ENCODE measurements at places on chromosomes 7 and 10. TPM values are rescaled to one million over a fixed set of nuclear protein-coding genes. Genes with fewer than 3 reads are reported as not detected.

OR2A7 gene
- not detected for total RNA-seq

TRIM50 gene
- not detected for total RNA-seq

ZNF735 gene
- total RNA-seq, result not detected

INHBA gene
- total RNA-seq, result 0.08 TPM

SAP25 gene
- total RNA-seq, result 0.30 TPM

TFAM gene
- 60.0 TPM for total RNA-seq

CTAGE8 gene
- total RNA-seq, result not detected

SLC26A5 gene
- total RNA-seq, result not detected

ADARB2 gene
- 0.10 TPM for total RNA-seq

FFAR4 gene
- not detected for total RNA-seq

- no peaks in the 10 kb centered on the region for H3K27me3 ChIP-seq
- H3K4me1 ChIP-seq, result no peaks in the 10 kb centered on the region
- no peaks in the 10 kb centered on the region for H3K36me3 ChIP-seq
Measured at GRCh38 chr7:118312966-118313365, 88.5 kb downstream of the ANKRD7 start.

- no peaks in the 10 kb centered on the region for H3K27me3 ChIP-seq
- no peak overlapping the region for H3K27ac ChIP-seq
- H3K4me1 ChIP-seq, result no peaks in the 10 kb centered on the region
- no peak for DNase-seq
Measured at GRCh38 chr10:116995648-116996047, 9.3 kb downstream of the SHTN1 start.

GRCh38 chr7:31002256-31002655 is 38.5 kb downstream of the GHRHR start:
- no peaks in the 10 kb centered on the region for H3K4me1 ChIP-seq
- no peaks in the 10 kb centered on the region for H3K36me3 ChIP-seq
- no peak overlapping the region for H3K27ac ChIP-seq
- no peak for DNase-seq
- H3K27me3 ChIP-seq, result peaks cover 7% of the 10 kb centered on the region
- H3K4me3 ChIP-seq, result no peak overlapping the region

DNA sequence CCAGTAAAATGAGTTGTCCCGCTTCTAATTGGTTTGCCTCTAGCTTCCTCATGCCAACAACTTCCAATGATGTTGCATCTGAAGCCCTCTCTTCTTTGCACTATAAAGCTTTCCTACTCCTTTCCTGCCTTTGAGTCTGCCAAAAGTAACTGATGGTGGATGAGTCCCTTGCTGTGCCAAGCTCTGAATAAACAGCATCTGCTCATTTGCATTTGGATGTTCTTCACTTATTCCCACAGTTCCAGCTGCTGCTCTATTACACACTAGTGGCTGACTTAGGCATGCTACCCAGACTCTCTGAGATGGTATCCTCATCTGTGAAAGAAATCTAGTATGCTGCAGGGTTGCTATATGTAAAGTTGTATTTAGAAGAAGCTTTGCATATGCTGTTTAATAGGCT is 24.9 kb downstream of the SFR1 start:
- H3K27me3 ChIP-seq, result peaks cover 9% of the 10 kb centered on the region
- H3K4me1 ChIP-seq, result no peaks in the 10 kb centered on the region
- H3K4me3 ChIP-seq, result no peak overlapping the region
- no peak for DNase-seq
- H3K36me3 ChIP-seq, result no peaks in the 10 kb centered on the region

GRCh38 chr10:89392974-89393373 is 551 bp downstream of the IFIT1 start:
- H3K4me1 ChIP-seq, result peaks cover 5% of the 10 kb centered on the region
- no peak for DNase-seq
- H3K27me3 ChIP-seq, result no peaks in the 10 kb centered on the region

GRCh38 chr7:20132585-20132984 is 84.6 kb downstream of the MACC1 start:
- H3K4me1 ChIP-seq, result peaks cover 14% of the 10 kb centered on the region
- H3K4me3 ChIP-seq, result no peak overlapping the region
- peak; percentile 36 for DNase-seq
- no peak overlapping the region for H3K27ac ChIP-seq
- H3K27me3 ChIP-seq, result no peaks in the 10 kb centered on the region

DNA sequence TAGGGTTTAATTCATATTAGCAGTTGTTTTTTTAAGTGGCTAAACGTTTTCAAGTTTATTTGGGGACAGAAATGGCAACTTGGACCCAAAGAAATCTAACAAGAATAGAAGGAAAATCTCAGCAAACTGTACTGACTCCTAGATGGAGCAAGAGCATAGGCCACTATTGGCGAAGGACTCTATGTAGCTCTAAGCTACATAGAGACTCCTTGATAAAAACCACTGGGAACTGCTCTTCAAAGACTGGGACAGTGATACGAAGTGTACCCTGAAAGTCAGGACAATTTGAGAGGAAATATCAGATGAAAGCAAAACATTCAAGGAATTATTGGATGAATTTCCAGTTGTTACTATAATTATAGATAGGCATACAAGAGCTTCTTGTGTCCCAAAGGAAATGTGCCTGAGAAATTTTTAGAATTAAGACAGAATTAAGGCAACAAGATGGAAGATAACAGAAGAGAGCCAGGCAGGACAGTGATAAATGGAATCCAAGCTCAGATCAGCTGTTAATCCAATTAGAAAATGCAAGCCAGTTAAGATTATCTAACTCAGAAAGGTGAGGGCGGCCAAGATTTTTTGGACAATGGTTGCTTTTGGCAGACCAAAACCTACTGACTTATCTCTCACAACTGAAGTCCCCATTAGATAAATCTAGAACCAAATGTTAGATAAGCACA is 103.7 kb upstream of the IFRD1 start:
- H3K4me3 ChIP-seq, result no peak overlapping the region
- DNase-seq, result no peak
- H3K27ac ChIP-seq, result no peak overlapping the region

DNA sequence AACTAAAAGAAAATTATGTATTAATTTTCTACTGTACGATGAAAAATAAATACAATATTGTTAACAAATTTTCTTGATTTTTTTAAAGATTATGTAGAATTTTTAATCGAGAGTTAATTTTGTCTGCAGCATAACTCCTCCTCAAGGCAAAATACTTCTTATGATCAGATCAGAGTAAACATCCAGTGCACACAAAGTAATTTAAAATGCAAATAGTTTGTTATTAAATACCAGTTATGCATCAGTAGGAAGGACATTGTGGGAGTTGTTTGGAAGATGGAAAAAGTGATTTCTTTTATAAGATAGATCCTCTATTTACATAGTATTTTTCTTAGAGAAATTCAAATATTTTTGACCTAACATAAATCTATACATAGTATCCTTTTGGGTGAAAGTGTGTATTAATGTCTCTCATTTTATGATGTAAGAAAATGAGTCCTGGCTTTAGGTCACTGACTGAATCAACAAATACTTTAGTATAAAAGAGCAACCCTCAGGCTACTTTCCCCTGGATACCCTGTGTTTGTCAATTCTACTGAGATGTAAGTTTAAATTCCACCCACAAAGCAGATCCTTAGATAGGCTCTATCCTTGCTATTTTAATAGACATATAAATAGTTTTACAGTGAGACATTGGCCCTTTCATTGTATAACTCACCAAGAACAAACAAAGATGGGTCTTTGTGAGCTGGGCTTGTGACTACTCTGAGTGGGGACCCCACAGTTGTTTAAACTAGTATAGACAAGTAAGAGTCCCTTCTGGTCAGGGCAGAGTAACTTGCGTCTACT is 1133.7 kb downstream of the GATA3 start:
- H3K27ac ChIP-seq, result no peak overlapping the region
- H3K4me1 ChIP-seq, result no peaks in the 10 kb centered on the region
- H3K4me3 ChIP-seq, result no peak overlapping the region
- no peaks in the 10 kb centered on the region for H3K27me3 ChIP-seq
- DNase-seq, result no peak
- H3K36me3 ChIP-seq, result no peaks in the 10 kb centered on the region

DNA sequence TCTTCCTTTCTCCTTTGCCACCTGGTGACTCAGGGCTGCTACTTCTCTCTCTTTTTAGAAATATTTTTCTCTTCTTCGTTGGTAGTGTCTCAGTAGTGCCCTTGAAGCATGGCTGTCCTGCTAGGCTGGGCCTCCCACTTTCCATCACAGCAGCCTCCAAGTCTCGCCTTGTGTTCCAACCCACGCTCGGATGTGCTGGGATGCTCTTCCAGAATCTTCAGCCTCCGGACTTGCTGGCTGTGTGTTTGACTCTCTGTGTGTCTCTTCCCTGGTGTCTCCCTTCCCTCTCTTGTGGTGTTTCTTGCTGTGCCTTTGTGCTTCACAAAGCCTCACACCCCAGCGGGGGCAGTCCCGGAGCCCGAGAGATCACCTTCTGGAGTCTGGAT is 100.5 kb downstream of the INPP5A start:
- H3K4me3 ChIP-seq, result no peak overlapping the region
- H3K36me3 ChIP-seq, result no peaks in the 10 kb centered on the region
- H3K27ac ChIP-seq, result no peak overlapping the region
- no peaks in the 10 kb centered on the region for H3K27me3 ChIP-seq
- DNase-seq, result no peak
- H3K4me1 ChIP-seq, result no peaks in the 10 kb centered on the region

- no peak overlapping the region for H3K27ac ChIP-seq
- no peak overlapping the region for H3K4me3 ChIP-seq
- H3K4me1 ChIP-seq, result no peaks in the 10 kb centered on the region
- no peaks in the 10 kb centered on the region for H3K36me3 ChIP-seq
Measured at GRCh38 chr7:148447221-148447849, 143.2 kb upstream of the C7orf33 start.

DNA sequence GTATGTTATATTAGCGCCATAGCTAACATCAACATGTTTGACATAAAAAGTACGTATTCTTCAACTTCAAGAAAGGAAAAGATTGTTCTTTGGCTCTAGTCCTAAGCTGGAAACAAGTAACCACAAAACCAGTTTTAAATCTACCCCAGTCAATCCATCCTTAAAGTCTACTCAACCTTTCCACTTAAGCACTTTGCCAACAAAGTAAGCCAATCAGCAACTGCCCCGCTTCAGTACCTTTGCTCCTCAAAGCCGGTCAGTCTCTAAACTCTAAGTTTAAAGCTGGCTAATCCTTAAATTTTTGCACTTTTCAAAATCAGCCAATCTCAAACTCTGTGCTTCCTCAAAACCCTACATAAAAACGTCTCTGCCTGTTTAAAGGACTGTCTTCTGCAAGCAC is 8.1 kb downstream of the ZNF438 start:
- no peaks in the 10 kb centered on the region for H3K4me1 ChIP-seq
- no peak overlapping the region for H3K27ac ChIP-seq
- no peaks in the 10 kb centered on the region for H3K36me3 ChIP-seq
- H3K27me3 ChIP-seq, result no peaks in the 10 kb centered on the region
- no peak overlapping the region for H3K4me3 ChIP-seq

DNA sequence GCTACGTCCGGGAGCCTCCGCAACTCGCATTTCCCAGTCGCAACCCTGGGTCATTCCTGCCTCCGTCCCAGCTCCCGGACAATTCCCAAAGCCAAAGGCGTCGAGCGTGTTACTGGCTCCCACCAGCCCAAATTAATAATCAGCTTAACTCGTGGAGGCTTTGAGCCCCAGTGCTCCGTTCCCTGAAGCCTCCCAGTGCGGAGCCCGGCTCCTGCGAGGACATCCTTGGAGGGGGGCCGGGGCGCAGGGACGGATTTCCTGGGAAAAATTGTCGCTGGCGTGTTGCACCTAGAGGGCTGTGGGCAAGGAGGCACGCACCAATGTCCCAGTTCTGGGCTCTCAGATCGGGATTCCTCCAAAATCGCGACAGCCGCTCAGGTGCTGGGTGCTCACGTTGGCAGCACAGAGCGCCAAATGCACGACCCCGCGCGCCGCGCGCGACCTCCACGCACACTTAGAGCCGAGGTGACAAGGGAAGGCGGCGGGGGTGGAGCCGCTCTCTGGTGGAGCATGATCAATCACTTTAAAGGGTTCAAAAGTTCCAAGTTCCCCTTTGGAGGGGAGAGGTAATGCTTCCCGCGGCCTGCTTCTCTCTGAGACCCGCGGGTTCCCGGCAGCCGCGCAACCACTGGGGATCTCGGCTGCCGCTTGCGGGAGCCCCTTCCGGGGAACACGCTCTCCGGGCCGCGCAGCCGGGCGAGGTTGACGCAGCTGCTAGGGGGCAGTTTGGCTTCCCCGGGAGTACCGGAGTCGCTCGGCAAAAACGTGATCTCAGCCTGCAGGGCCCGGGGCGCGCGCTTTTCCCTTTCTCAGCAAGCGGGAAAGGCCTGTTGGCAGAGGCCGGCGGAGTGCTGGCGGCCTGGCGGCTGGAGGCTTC is 25.5 kb downstream of the SKIDA1 start:
- DNase-seq, result no peak
- H3K4me3 ChIP-seq, result no peak overlapping the region
- no peaks in the 10 kb centered on the region for H3K36me3 ChIP-seq
- peaks cover 4% of the 10 kb centered on the region for H3K4me1 ChIP-seq

DNA sequence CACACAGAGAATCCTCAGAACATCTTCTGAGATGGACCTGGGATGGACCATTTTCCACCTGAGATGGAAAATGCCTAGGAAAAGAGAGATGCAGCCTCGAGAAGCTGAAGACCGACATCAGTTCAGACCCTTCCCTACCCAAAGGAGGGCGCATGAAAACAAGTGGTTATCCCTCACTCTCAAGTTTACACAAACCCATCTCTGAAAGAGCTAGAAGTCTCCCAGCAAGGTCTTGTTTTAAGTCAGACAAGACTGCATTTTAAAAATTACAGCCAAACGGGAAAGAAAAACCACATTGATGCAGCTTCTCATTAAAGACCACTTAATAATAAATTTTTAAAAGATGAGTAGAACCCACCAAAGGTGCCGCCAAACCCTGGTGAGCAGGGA is 1.3 kb downstream of the RAPGEF5 start:
- H3K27ac ChIP-seq, result no peak overlapping the region
- H3K4me3 ChIP-seq, result no peak overlapping the region
- H3K4me1 ChIP-seq, result no peaks in the 10 kb centered on the region
- no peaks in the 10 kb centered on the region for H3K27me3 ChIP-seq

DNA sequence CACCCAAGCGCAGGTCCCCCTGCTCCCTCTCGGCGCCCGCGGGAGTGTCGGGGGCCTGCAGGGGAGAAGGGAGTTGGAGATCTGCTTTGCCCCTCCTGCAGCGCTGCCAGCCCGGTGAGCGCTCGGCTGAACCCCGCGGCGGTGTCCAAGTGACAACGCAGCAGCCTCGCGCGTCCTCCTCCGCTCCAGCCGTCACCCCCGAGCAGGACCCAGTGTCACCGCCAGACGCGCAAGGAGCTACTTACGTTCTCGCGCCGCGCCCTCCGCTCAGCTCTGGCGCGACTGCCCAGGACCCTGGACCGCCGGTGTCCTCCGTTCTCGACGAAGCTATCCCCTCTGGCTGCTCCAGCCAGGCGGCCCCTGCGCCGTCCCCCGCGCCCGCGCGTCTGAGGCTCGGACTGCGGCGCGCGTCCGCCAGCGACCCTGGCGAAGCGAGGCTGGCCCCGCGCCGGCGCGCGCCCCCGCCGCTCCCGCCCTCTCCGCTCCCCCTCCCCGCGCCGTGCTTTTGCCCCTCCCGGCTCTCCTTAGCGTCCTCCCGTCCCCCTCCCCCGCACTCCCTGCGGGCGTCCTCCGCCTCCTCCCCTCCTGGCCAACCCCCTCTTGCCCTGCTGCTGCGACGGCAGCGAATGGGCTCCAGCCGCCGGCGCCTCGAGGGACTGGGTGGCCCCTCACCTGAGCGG is at the start of gene NRCAM:
Gene NRCAM (minus strand): TSS at position 439 of the 680 bp plus-strand sequence. CDS start 216,372 bp downstream, outside the sequence.
- no peaks in the 10 kb centered on the region for H3K36me3 ChIP-seq
- peak within 1 kb of the TSS; percentile 45 for H3K27ac ChIP-seq
- no peaks in the 10 kb centered on the region for H3K4me1 ChIP-seq
- H3K27me3 ChIP-seq, result no peaks in the 10 kb centered on the region
- DNase-seq, result peak; percentile 93
- H3K4me3 ChIP-seq, result peak within 1 kb of the TSS; percentile 75

Measured in SJCRH30 (cell line).